CD4-positive, alpha-beta T cell treated with Interferon alpha-2 for 1 hour (primary cell): ENCODE measurements at places on chromosomes 2 and 18.

DNA sequence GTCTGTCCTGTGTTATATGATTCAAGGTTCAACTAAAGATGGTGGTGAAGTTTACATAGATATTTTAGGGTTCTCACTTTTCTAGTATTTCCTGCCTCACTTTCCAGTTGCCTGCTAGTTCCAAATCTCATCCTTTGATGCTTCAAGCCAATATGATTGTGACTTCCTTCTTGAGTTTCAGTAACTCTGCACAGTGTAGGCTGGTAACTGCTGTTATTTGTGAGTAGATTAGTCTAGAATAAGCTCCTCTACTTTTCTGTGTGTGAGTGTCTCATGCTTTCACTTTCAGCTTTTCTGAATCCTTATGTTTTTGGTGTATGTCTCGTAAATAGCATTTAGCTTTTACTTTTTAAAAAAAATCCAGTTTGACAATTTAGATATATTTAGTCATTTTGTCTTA, 42.6 kb downstream of the GALNT1 start:
- no peak for DNase-seq

- no peak for DNase-seq
These were observed 24.1 kb downstream of the SLC14A2 start for GRCh38 chr18:45639408-45639807.

GRCh38 chr18:51278045-51278649, 80.7 kb upstream of the MEX3C start:
- DNase-seq: no peak

GRCh38 chr2:59046401-59047372, 805.6 kb upstream of the FANCL start:
- no peak for DNase-seq

- DNase-seq: peak; percentile 36
These were observed 36.6 kb downstream of the COPS8 start for GRCh38 chr2:237122214-237122666.

GRCh38 chr2:219027511-219028055, 13.7 kb downstream of the CFAP65 start:
- DNase-seq: no peak

- no peak for DNase-seq
These were observed 14.5 kb downstream of the GPC1 start for GRCh38 chr2:240449764-240450531.

GRCh38 chr2:114426756-114427155, 15.7 kb upstream of the DPP10 start:
- DNase-seq: no peak

DNA sequence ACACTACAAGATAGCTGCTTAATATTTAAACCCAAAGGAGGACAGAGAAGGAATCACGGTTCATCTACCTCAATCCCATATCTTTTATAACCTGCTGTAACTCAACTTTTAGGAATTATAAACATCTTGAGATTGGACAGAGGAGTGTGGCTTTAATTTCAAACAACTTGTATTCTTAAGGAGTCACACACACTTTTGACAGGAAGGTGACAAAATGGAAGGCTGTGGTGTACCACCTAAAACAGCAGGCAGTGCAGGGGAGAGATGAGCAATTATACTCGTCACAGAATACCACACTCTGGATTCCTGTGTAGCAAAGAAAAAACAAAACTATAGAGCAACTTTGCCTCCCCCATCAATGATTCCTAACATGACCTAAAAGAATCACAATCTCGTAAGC, 194.8 kb downstream of the ZEB2 start:
- DNase-seq: peak; percentile 25

DNA sequence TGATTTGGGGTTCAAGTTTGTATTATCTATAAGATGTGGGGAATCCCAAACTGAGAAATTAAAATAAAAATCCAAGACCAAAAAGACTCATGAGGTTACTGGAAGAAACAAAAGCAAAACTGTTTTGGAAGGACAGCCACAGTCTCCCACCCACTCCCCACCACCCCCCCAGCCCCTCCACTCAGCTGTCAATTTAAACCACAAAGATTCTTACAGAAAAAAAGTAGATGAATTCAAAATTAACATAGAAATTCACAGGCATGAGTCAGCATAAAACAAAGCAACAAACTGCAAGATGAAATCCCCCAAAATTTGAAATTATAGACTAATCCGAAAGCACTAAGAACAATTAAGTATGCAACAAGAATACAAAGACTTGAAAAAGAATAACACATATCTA, 12.1 kb downstream of the MAP4K3 start:
- DNase-seq: no peak

- DNase-seq: no peak
These were observed 74.5 kb downstream of the MIB1 start for GRCh38 chr18:21815101-21815500.

DNA sequence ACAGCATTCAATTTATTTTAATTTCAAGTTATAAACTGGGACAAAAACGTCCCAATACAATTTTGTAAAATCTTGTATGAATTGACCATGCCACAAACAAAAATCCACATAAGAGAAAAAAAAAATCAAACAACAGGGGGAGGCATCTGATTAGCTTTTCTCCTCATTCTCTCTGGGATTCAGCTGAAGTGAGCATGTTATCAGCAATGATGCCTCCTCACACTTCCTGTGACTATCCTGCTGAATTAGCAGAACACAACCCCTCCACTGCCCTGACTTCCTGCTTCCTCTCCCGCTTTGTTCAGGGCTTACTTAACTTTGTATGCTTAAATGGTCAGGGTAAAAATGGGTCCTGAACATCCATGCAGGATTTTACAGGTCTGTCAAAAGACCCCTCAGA, 132.2 kb upstream of the ITGB6 start:
- peak; percentile 29 for DNase-seq

DNA sequence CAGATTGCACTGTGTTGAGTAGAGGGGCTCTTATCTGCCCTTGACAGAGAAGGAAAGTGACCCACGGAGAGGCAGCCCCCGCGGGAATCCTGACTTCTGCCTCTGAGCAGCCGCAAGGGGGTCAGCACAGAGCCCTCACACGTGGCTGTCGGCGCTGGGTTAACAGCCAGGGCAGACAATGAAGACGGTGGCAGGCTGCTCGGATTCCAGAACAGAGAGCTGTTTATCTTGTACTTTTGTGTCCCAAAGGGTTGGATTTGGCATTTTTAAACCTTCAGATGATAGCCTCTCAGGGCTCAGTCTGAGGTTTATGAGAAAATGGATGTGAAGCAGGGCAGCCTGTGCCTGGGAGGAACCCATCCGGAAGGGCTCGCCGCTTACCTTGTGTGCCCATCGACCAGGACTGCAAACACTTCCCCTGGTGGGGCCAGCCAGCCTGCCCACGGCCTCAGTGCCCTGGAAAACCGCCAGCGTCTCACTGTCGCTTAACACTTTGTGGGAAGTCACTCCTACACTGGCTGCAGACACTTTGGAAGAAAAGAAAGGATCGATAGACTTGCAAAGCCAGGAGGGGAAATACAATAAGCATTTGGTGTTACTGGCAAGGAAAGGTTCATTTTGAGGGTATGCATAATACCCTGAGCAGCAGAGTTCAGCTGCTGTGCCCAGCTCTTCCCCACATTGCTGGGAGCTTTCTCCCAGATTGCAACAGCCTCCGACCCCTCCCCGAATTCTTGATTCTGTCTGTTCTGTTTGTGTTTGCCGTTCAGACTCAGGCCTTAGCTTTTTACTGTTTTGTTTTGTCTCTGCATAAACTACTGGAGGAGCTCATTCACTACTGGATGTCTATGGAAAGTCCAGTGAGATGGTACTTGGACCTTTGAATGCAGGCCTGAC, 325.3 kb upstream of the MYT1L start:
- DNase-seq: no peak

DNA sequence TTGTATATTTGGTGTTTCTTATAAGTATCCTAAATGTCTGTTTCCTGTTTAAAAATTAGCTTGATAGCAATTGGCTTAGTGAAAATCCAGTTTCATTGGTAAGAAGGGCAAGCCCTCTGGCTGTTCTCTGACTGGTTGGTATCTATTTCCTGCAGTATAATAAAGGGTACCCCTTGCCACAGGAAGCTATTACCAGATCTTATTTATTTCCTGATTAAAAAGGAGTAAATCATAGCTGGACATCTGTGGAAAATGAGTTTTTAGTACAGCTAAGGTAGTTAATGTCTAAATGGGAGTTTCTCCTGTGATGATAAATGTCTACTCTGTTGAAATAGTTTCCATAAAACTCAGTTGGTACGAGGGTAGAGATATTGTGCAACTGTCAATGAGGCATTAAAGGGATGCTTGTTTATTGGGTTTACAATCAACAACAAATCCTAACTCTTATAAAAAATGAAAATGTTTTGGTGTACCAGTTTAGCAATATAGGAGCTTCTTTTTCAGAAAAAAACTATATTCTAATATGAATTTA, 58.7 kb downstream of the FASTKD2 start:
- DNase-seq: no peak
